ENCODE measurements at places on chromosomes 11 and 22.

- DNase-seq = no peak
Measured at GRCh38 chr11:32172041-32172847, 81.4 kb downstream of the RCN1 start.

- no peak for DNase-seq
Measured at GRCh38 chr11:10633261-10633660, 60.3 kb downstream of the IRAG1 start.

DNA sequence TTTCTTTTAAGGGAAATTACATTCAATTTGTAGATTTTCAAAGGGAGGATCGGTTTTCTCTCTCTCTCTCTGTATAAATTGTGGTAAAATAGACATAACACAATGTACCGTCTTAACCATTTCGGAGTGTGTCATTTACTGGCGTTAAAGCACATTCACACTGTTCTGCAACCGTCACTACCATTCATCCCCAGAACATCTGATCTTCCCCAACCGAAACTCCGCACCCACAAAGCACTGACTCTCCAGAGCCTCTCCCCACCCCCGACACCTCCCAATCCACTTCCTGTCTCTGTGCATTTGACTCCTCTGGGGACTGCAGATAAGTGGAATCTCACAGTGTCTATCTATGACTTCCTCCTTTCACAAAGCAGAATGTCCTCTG lies 15.9 kb upstream of the GRAMD4 start:
- no peak for DNase-seq

GRCh38 chr11:44733877-44734276 lies 7.1 kb downstream of the TSPAN18 start:
- no peak for DNase-seq

DNA sequence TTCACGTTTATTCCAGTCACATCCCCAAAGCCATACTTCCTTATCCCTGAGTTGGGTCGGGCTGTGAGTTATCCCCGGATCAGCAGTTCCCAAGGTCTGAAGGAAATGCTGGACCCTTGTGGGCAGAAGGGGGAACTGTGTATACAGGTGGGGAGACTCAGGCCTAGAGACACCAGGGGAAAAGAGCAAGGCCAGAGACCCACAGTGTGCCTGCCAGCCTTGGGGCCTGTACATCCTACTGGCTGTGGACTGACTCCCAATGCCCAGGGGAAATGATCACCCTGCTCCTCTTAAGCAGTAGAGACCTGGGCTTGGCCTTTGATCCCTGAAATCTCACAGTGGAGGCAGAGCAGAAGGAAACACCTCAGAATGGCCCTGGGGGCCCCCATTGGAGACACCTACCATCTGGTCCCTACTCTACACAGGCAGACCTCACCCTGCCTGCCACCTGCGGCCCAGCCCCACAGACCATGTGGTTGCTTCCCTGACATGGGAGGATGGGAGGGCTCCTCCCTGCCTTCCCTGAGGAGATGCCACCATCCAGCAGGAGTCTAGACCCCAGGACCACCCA lies 1.3 kb downstream of the SELENOM start:
- DNase-seq = no peak

DNA sequence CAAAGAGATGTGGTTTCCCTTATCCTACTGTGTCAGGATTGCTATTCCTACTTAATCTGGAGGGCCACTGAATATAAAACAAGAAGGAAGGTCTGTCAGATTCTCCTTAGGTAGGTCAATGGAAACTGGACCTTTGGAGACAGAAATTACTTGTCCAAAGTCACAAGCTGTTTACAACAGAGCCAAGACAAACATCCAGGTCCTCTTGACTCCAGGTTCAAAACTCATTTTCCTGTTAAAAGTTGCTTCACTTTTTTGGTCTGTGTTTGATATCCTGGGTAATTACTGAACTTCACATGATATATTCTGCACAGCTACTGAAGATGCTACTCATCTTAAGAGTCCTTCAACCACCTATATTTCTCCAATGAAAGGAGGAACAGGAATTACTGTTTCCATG lies 81.2 kb upstream of the ARHGAP32 start:
- no peak for DNase-seq

GRCh38 chr22:49497266-49497665 lies 330.4 kb downstream of the BRD1 start:
- no peak for DNase-seq

- DNase-seq = peak; percentile 84
Measured at GRCh38 chr11:13169709-13170108, 107.9 kb upstream of the BMAL1 start.

- DNase-seq = no peak
Measured at GRCh38 chr11:61307354-61307753, 12.2 kb upstream of the VWCE start.

DNA sequence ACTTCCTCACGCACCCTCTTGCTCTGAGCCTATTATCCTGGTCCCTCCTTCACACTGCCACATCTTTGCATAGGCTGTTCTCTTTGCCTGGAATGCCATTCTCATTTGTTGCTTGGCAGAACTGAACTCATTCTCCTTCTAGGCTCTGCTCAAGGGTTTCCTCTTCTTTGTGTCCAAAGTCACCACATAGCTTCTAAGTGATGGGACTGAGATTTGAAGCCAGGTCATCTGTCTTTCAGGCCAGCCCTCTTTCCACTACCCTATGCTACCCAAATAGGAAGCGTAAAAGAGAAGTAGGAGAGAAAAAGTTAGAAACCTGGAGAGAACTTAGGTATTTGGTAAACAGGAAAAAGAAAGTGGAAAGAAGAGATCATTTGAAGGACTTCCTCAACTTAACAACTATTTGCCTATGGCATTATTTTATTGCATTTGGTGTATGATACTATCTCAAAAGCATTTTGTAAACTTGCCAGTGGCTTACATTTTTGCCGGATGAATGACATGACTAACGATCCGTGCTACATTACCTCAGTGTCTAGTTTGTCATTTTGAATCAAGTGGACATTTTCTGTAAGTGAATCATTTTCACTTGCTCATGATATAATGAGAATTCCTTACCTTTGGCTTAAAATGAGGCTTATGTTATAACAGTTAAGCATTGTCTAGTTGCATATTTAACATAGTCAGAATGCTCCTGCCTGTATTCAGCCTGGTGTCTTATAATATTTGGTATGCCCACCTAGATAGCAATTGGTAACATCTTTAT lies 18.5 kb downstream of the NF2 start:
- peak; percentile 81 for DNase-seq

- no peak for DNase-seq
Measured at GRCh38 chr11:64793271-64794160, 9.5 kb downstream of the MAP4K2 start.

- DNase-seq = no peak
Measured at GRCh38 chr11:121626980-121627379, 174.2 kb upstream of the SORL1-AS1 start.

DNA sequence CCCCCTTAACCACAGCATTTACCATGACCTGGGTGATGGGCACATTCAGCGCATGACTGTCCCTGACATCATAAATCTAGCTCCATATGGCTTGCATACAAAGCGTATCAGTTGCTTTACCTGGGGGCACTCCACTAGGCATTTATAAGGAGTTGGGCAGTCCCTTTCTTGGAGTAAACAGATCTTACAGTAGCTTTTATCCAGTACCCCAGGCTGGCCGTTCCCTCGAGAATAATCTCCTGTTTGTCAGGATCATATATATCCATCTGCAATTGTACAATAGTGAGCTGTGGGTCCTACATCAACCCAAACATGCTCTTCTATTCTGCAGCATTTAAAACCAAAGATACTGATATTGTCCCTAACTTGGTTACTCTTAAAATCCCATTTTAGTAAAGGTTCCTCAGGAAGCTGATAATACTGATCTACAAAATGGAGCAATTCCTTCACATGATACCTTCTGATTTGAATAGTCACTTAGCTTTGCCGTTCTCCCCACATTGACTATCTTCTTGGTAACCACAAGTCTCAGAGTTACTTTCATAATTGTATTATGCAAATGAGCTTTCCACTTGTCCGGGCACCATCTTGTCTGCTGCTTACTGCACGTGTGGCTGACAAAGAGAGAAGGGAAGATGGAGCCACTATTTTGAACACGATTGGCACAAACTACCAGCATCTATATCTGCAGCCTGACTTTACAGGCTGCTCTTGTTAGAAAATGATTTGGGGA lies 205.0 kb downstream of the CWF19L2 start:
- DNase-seq = no peak

All from fibroblast of the conjunctiva (primary cell).